Transverse colon (tissue), 4 donors: ENCODE measurements at places on chromosomes 12 and 14. TPM values are rescaled to one million over a fixed set of nuclear protein-coding genes. Genes with fewer than 3 reads are reported as not detected.

DNA sequence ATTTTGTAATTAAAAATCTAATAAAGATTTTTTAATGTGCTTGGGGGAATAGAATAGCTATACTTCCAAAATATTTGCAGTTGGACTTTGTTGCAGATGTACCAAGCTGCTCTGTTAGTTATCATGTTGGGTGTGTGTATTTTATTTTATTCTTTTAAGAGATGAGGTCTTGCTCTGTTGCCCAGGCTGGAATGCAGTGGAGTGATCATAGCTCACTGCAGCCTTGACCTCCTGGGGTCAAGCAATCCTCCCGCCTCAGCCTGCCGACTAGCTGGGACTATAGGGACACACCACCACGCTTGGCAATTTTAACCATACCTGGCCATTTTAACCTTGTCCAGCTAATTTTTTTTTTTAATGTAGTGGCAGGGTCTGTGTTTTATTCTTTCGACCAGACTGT lies 54.7 kb upstream of the MAP1LC3B2 start:
- DNase-seq: no peak

GRCh38 chr14:50739186-50739585 lies 71.1 kb upstream of the SAV1 start:
- no peak for DNase-seq

GRCh38 chr14:74048281-74048680 lies 29.1 kb downstream of the BBOF1 start:
- no peak for DNase-seq

DNA sequence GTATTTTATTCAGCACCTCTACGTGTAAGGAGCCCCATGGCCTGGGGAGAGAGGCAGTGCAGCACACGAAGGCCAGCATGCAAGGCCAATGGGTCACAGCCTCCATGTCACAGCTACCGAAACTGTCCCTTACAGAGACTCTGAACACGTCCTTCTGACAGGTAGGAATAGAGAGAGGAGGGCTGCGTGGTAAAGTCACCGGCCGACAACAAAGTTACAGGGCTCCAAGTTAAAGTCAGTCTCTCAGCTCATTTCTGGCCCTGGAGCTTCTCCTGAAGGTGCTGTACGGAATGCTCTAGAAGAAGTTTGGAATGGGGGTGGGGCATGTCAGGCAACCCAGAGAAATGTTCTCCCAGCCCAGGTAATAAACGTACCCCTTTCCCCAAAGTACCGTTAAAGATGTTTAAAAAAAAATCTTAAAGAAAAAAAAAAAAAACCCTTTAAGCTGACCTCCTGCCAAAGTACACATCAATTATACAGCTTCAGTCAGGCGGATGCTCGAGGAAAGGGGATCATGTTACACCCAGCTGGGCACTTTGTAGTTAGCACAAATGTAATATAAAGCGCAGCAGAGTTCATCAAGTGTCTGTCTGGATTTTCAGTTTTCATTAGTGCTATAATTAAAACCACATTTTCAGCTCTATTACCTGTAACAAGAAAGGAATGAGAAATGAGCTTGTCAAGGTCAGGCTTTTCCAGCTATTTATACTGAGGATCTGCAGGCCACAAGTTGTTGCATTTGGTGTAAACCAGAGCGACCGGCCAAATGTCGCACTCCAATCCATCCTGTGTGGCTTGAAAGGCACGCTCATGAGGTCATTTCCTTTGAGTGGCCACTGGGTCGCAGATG lies 53.3 kb upstream of the CDKN3 start:
- no peak for DNase-seq

- DNase-seq: no peak
Observed at GRCh38 chr12:100840748-100841147, 46.2 kb downstream of the ANO4 start.

- no peak for DNase-seq
Observed at GRCh38 chr12:6315704-6316597, 5.5 kb downstream of the PLEKHG6 start.

SLC15A5 gene
- total RNA-seq: not detected
